Tibial nerve (tissue), 4 donors: ENCODE measurements at places on chromosomes 12 and 14.

GRCh38 chr12:65881965-65882413 lies 57.7 kb downstream of the HMGA2 start:
- DNase-seq: peak; percentile 64

GRCh38 chr14:53161758-53162435 lies 8.8 kb upstream of the DDHD1 start:
- DNase-seq: no peak

DNA sequence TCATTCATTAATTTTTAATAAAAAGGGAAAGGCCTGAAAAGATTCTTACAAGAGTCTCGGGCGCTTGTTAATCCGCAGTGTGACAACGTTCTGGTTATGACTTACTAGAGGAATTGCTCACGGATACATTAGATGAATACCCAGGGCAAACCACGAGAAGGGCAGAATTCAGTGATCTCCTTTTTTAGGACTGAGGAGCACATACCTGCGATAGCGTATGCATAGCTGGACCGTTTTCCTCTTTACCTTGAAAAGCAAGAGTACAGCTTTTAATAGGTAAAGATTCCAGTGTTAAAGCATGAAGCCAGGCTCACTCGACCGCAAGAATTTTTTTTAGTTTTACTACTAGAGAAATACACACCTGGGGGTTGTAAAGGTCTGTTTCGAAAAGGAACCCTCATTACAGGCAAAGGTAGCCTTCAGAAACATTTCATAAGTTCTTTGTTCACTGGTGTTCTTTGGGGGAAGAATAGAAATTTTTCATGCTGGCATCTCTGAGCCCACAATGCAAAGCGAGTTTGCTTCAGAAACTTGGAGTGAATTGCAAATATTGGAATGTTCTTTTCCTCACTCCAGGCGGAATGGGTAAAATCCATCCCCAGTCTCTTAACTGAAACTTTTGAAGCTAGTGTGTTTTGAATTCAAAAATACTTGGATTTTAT lies 953 bp downstream of the MAPK1IP1L start:
- DNase-seq: no peak

GRCh38 chr14:40806471-40806870 lies 800.2 kb upstream of the LRFN5 start:
- no peak for DNase-seq
